ENCODE measurements at places on chromosomes 12 and 14.

- H3K27me3 ChIP-seq = no peaks in the 10 kb centered on the region
- DNase-seq = no peak
- H3K4me1 ChIP-seq = no peaks in the 10 kb centered on the region
- no peak overlapping the region for H3K4me3 ChIP-seq
- no peak overlapping the region for H3K27ac ChIP-seq
Observed at GRCh38 chr12:102021540-102022246, 40.1 kb downstream of the WASHC3 start.

DNA sequence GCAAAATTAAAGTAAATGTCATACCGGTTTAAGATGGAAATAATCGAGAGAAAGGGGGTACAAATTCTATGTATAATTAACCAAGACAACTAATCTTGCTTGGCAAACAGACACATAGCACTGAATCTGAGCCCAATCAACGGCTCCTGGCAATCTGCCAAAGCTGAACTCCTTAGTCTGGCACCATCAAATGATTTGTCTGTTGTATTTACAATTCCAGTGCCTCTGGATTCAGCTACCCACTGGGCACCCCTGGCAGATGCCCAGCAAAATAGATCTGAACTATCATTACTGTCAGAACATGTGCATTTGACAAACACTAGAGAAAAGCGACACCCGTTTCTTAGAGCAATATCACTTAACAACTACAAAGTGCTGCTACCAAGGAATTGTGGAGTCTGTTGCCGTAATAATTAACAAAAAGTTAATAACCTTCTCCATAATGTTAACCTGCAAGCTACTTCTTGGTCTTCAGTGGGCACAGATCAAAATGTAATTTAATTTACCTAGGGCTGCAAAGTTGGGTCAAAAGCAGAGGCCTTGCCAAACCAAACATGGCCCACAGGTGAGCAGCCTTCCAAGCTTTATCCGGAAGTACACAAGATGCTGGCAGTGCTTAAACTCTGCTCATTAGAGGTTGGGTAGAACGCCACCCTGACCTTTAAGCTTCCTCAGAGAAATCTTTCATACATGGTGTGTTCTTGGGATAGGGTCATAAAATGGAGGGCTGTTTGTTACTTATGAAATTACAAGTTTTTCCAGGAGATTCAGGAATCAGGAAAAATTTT, 7.6 kb downstream of the EGLN3 start:
- no peak overlapping the region for H3K4me3 ChIP-seq
- no peak for DNase-seq
- peaks cover 23% of the 10 kb centered on the region for H3K36me3 ChIP-seq
- no peak overlapping the region for H3K27ac ChIP-seq
- no peaks in the 10 kb centered on the region for H3K27me3 ChIP-seq
- peaks cover 20% of the 10 kb centered on the region for H3K4me1 ChIP-seq

DNA sequence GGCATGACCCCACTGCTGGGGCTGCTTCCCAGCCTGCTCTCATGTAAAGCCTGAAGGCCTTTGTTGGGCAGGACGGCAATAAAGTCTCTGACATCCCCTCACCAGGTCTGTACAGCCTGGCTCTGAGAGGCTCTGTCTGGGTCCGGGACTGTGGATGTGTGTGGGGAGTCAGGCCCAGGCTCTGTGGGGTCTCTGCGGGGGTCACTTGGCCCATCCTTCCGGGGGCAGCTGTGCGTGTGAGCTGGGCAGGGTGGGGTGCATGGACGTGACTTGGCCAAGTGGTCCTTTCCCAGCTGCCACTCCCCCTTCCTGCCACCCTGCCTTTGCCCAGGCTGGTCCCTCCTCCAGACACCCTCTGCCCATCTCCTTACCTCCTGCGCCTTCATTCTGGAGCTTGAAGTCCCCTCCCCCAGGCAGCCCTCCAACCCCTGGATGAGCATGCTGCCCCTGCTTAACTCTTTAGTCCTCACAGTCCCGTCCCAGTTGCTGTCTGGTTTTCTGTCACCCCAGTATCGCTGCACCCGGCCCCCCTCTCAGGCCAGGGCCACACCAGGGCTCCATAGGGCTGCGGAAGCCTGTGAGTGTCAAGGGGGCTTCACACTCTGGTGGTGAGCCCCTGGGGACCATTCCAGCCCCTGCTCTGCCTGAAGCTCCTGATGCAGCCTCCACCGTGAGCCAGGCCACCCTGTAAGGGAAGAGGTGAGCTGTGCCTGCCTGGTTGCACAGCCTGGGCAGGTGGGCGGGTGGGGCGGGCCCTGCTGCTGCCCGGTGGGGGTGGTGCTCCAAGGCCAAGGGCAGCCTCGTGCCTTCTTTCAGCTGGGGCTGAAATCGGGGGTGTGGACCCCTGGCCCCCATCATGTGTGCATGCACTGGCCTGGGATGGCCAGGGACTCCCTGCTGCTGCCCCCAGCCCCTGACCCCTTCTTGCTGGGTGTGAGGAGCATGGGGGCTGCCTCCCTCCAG, 25.5 kb upstream of the KIF26A start:
- H3K4me3 ChIP-seq = no peak overlapping the region
- peaks cover 4% of the 10 kb centered on the region for H3K4me1 ChIP-seq
- H3K36me3 ChIP-seq = no peaks in the 10 kb centered on the region
- peak; percentile 69 for DNase-seq

GRCh38 chr12:93009533-93009932, 80.4 kb upstream of the EEA1 start:
- no peak overlapping the region for H3K4me3 ChIP-seq
- no peak overlapping the region for H3K27ac ChIP-seq
- H3K36me3 ChIP-seq = no peaks in the 10 kb centered on the region
- DNase-seq = no peak

- no peaks in the 10 kb centered on the region for H3K27me3 ChIP-seq
- no peak overlapping the region for H3K27ac ChIP-seq
- no peak for DNase-seq
- H3K4me1 ChIP-seq = peaks cover 7% of the 10 kb centered on the region
- H3K36me3 ChIP-seq = no peaks in the 10 kb centered on the region
Observed at GRCh38 chr14:81231540-81231939, 10.8 kb upstream of the GTF2A1 start.

- DNase-seq = no peak
- H3K4me1 ChIP-seq = peaks cover 7% of the 10 kb centered on the region
- no peaks in the 10 kb centered on the region for H3K27me3 ChIP-seq
- no peak overlapping the region for H3K4me3 ChIP-seq
- H3K27ac ChIP-seq = no peak overlapping the region
- no peaks in the 10 kb centered on the region for H3K36me3 ChIP-seq
Observed at GRCh38 chr12:77070382-77070781, 5.0 kb upstream of the E2F7 start.

DNA sequence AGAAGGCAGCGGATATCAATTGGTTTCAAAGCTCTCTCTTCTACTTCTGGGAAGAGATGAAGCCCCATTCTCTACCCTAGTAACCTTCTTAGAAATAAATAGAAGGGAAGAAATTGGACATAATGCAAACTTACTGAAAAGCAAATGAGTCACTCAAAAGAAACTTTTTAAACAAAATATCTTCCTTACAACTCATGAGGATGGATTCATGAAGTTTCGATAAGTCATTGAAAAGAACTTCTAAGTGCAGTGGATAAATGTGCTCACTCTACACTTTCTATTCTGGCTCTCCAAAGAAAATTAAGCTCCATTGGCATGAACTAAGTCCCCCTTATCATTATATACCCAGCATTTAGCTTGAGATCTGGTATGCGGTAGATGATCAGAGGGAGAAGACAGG, 899.5 kb downstream of the RPS29 start:
- H3K4me3 ChIP-seq = no peak overlapping the region
- H3K4me1 ChIP-seq = no peaks in the 10 kb centered on the region
- no peaks in the 10 kb centered on the region for H3K36me3 ChIP-seq
- H3K27ac ChIP-seq = no peak overlapping the region
- DNase-seq = no peak

- H3K4me1 ChIP-seq = peaks cover 8% of the 10 kb centered on the region
- H3K27ac ChIP-seq = no peak overlapping the region
- no peaks in the 10 kb centered on the region for H3K27me3 ChIP-seq
- no peaks in the 10 kb centered on the region for H3K36me3 ChIP-seq
- DNase-seq = no peak
Observed at GRCh38 chr12:111368291-111368787, 556 bp downstream of the PHETA1 start.

DNA sequence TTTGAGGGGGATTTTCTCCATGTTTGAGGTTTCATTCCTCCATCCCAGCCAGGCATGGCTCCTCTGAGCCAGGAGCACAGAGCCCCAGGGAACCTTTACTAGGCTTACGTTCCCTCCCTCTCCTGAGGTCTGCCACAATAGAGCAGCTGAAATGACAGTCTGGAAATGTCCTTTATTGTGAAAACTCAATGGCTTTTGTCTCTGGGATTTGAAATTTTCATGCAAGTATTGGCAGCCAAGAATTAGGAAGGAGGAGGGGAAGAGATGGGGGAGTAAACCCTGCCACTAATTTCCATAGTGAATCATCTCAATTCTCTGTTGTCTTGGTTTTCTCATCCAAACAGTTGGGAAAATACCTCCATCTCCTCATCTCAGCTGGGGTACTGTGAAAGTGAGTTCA, 2.6 kb upstream of the PLEKHG3 start:
- H3K27me3 ChIP-seq = no peaks in the 10 kb centered on the region
- peak; percentile 9 for DNase-seq
- H3K4me1 ChIP-seq = peaks cover 35% of the 10 kb centered on the region
- H3K4me3 ChIP-seq = no peak overlapping the region
- H3K27ac ChIP-seq = peak overlapping the region; percentile 90
- peaks cover 8% of the 10 kb centered on the region for H3K36me3 ChIP-seq

DNA sequence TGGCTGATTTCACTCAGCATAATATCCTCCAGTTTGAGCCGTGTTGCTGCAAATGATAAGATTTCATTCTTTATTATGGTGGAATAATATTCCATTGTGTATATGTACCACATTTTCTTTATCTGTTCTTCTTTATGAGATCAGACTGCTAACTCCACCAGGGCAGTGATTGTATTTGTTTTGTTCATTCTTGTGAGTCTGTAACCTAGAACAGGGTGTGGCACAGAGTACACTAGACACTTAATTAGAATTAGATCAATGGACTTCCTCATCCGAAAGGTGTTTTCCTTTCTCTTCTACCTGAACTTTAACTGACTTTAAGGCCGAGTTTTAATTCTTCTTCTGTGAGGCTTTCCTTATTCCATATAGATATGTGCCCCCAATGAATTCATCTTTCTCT, 551.0 kb downstream of the SNAPC1 start:
- DNase-seq = no peak
- no peaks in the 10 kb centered on the region for H3K4me1 ChIP-seq
- H3K27ac ChIP-seq = no peak overlapping the region
- no peak overlapping the region for H3K4me3 ChIP-seq
- H3K36me3 ChIP-seq = no peaks in the 10 kb centered on the region
- no peaks in the 10 kb centered on the region for H3K27me3 ChIP-seq

- no peak for DNase-seq
- H3K27me3 ChIP-seq = no peaks in the 10 kb centered on the region
- H3K4me3 ChIP-seq = no peak overlapping the region
- H3K36me3 ChIP-seq = no peaks in the 10 kb centered on the region
- H3K27ac ChIP-seq = no peak overlapping the region
- H3K4me1 ChIP-seq = no peaks in the 10 kb centered on the region
Observed at GRCh38 chr12:29547864-29548263, 50.4 kb upstream of the OVCH1 start.

GRCh38 chr12:92582475-92582874, 120.3 kb upstream of the PLEKHG7 start:
- H3K4me1 ChIP-seq = no peaks in the 10 kb centered on the region
- no peak overlapping the region for H3K27ac ChIP-seq
- no peak for DNase-seq
- no peaks in the 10 kb centered on the region for H3K27me3 ChIP-seq
- no peak overlapping the region for H3K4me3 ChIP-seq

DNA sequence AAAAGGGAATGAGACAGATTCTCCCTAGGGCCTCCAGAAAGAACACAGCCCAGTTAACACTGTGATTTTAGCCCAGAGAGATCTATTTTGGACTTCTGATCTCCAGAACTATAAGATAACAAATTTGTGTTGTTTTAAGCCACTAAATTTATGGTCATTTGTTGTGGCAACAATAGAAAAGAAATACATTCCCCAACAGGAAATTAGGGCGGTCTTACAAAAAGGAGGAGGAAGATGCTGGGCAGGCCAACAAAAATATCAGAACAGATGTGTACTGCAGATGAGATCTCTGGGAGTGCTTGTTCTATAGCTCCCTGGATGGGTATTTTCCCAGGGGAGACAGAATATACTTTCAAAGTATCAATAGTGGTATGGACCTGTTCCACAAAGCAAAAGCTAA, 32.0 kb upstream of the SOCS2 start:
- H3K4me1 ChIP-seq = no peaks in the 10 kb centered on the region
- no peaks in the 10 kb centered on the region for H3K27me3 ChIP-seq
- no peak overlapping the region for H3K27ac ChIP-seq
- no peaks in the 10 kb centered on the region for H3K36me3 ChIP-seq
- DNase-seq = no peak

DNA sequence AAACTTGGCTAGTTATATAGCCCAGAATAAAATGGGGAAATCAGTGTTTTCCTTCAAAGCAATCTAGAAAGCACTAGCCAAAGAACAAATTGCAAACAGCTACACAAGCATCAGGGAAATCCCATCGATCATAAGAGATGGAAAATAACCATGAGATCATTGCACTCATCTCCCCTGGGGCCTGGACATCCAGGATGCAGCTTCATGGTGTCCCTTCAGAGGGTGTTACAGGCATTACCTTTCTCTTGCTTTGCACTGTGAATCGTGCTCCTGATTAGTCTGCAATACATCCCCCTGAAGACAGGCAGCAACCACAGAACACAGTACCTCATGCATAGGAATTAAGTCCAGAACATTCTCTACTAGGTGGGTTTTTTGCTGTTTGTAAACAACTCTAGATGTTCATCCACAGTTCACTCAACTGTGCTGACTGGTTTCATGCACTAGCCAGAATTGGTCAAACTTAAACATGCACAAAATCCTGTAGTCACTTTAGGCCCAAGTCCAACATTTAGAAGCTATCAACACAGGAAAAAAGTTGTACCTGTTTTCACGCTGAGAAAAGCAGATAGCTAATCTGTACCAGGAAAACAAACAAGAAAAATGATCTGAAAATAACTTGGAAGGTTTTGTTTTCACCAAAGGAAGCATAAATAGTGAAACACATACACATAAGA, 120.1 kb downstream of the ZFP36L1 start:
- peaks cover 36% of the 10 kb centered on the region for H3K4me1 ChIP-seq
- H3K27me3 ChIP-seq = no peaks in the 10 kb centered on the region
- H3K27ac ChIP-seq = peak overlapping the region; percentile 100
- DNase-seq = no peak
- H3K4me3 ChIP-seq = no peak overlapping the region

GRCh38 chr12:34395056-34396005, 373.0 kb downstream of the ALG10 start:
- H3K4me1 ChIP-seq = no peaks in the 10 kb centered on the region
- no peaks in the 10 kb centered on the region for H3K27me3 ChIP-seq
- H3K36me3 ChIP-seq = no peaks in the 10 kb centered on the region
- DNase-seq = peak; percentile 33
- no peak overlapping the region for H3K4me3 ChIP-seq
- no peak overlapping the region for H3K27ac ChIP-seq

DNA sequence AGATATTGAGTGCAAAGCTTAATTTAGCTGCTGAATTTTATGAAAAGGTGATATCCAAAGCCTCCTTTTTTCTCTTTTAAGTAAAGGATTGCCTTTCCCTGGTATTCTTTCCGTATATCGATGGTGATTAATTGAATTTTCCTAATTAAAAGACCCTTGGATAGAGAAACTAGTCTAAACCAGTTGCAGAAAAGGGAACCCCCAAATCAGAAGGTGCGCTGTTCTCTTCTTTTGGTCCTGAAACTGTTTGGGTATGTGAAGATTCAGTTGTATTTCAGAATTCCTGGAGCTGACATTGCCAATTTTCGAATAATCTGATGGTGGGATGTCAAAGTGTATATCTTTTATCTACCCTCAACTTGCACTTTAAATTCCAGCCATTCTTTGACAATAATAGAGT, 1.9 kb downstream of the GPHN start:
- H3K27ac ChIP-seq = no peak overlapping the region
- DNase-seq = no peak
- H3K36me3 ChIP-seq = no peaks in the 10 kb centered on the region
- H3K4me3 ChIP-seq = peak overlapping the region; percentile 62
- H3K27me3 ChIP-seq = no peaks in the 10 kb centered on the region
- H3K4me1 ChIP-seq = peaks cover 34% of the 10 kb centered on the region
